ENCODE measurements at places on chromosomes 3 and 15. TPM values are rescaled to one million over a fixed set of nuclear protein-coding genes. Genes with fewer than 3 reads are reported as not detected.

The SPINK8 gene
- total RNA-seq = not detected

DNA sequence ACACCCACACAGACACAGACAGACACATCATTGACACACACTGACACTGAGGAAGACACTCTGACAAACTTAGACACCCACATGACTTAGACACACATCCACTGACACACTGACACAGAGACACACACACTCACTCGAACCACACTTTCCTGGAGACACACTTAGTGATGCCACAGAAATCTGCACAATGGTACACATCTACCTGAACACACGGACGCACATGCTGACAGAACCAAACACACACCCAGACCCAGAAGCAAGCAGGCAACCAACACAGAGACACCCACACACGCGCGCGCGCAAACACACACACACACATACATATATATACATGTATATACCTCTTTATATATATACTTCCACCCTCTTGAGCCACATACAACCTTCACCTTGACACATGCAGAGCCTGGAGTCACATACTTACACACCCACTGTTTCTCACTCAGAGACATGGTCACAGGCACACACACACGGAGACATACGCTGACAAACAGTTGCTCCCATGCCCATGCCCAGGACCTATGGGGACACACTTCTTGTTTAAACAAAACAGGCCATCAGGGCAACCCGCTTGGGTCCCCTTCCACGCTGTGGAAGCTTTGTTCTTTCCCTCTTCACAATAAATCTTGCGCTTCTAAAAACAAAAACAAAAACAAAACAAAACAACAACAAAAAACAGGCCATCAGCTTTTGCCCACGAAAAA is 913 bp upstream of the SCN5A start:
- DNase-seq = no peak

GRCh38 chr3:129974833-129975704 is 549 bp downstream of the TRH start:
- DNase-seq = no peak

The CCR9 gene
- total RNA-seq = not detected

GRCh38 chr3:142276781-142277180 is 51.4 kb upstream of the GK5 start:
- DNase-seq = no peak

DNA sequence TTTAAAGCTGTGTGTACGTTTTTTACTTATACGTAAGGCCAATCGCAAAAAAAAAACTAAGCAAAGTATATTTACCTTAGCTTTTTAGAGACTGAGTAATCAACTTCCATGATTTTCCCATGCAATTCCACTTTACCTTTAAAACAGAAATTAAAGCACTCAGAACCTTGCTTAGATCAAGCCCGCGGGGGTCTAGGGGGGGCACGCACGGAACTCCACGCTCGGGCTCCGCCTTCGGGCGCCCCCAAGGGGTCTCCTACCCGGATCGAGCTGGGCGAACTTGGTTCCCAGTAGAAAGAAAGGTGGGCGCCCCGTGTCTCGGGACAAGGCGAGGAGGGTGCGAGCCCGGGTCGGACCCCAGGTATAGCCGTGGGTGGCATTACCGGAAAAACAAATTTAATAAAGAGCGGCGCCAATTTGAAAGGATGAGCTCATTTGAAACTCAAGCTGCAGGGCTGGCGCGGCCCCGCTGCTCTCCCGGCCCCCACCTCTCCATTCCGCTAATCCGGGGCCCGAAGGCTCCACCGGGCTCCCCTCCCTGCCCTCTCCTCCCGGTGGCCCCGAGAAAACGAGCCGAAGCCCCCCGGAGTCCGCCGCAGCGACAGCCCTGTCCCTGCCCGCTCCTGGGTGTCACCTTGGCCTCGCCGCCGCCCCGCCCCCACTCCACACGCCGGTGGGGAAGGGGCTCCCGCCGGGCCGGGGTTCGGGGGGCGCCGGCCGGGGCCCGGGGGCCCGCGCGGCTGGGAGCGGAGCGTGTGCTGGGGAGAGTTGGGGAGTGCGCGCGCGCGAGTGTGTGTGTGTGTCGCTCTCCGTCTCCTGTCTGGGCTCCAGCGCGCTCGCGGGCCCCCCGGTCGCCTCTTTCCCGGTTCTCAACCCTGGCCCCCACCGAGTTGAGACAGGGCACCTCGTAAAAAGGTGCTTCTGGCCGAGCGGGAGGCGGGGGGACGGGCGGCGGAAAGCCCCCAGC is 1.5 kb downstream of the IGF2BP2 start:
- DNase-seq = peak; percentile 54

The TGM5 gene
- not detected for total RNA-seq

Measured in RPMI7951 (cell line).